ENCODE measurements at places on chromosomes 16 and 17.

- DNase-seq, result no peak
These were observed 28.9 kb downstream of the ITFG1 start for GRCh38 chr16:47431960-47432359.

- no peak for DNase-seq
These were observed 17.4 kb downstream of the NF1 start for GRCh38 chr17:31112001-31112661.

- DNase-seq, result no peak
These were observed 2.5 kb downstream of the KRTAP2-2 start for GRCh38 chr17:41052566-41052965.

DNA sequence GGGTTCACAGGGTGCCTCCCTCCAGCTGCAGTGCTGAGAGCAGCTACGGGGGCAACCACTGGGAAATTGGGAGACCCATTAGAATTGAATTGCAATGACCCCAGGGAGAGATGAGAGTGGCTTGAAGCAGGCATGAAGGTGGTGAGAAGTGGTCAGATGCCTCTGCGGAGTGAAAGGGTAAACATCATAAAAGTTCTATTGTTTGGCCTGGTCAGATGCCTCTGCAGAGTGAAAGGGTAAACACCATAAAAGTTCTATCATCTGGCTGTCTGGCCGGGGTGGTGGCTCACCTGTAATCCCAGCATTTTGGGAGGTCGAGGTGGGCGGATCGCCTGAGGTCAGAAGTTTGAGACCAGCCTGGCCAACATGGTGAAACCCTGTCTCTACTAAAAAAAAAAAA, 53.5 kb downstream of the TNFRSF13B start:
- DNase-seq, result no peak

- DNase-seq, result no peak
These were observed 11.4 kb upstream of the CALB2 start for GRCh38 chr16:71347146-71347545.

- DNase-seq, result no peak
These were observed 4.9 kb upstream of the ANKFN1 start for GRCh38 chr17:56148333-56148732.

DNA sequence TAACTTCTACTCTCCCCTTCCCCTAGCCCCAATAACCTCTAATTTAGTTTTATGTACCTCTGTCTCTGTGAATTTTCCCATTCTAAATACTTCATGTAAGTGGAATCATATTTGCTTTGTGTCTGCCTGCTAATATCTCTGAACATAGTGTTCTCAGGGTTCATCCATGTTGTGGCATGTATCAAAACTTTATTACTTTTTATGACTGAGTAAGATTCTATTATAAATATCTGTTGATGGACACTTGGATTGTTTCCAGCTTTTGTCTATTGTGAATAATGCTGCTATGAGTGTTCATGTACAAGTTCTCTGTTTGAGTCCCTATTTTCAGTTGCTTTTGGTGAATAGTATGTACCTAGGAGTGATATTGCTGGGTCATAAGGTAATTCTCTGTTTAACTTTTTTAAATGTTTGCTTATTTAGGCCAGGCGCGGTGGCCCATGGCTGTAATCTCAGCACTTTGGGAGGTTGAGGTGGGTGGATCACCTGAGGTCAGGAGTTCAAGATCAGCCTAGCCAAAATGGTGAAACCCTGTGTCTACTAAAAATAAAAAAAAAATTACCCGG, 92.8 kb downstream of the CHD9 start:
- DNase-seq, result no peak

DNA sequence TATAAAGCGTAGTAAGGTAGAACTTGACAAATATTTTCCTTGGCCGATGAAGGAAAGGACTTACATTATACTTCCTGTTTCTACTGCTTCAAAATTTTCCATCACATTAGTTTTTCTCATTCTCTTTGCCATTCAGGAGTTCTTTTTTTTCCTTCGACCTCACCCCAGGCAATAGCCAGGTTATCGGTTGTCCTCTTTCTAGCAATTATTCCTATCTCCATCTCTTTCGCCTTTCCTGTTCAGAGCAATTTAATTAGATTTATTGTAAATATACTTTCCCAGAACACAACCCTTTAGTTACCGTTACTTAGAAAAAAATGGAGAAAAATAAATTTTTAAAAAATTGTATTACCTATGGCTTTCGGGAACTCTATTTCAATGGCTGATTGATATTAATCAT, 205.2 kb downstream of the KCNJ2 start:
- DNase-seq, result no peak

GRCh38 chr16:50546125-50546524, 2.1 kb upstream of the NKD1 start:
- DNase-seq, result no peak

- DNase-seq, result peak; percentile 86
These were observed 37.4 kb downstream of the ARHGAP23 start for GRCh38 chr17:38465391-38466345.

- no peak for DNase-seq
These were observed 6.1 kb upstream of the EVPLL start for GRCh38 chr17:18371455-18371854.

DNA sequence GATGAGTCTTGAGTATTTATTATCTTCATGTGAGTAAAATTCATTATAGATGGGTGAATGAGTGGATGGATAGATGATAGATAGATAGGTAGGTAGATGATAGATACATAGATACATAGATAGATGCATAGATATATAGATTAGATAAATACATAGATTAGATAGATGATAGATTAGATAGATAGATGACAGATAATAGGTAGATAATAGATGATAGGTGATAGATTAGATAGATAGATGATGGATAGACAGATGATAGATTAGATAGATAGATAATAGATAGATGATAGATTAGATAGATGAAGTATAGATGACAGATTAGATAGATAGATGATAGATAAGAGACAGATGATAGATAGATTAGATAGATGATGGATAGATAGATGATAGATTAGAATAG, 21.8 kb upstream of the WFIKKN2 start:
- no peak for DNase-seq

GRCh38 chr17:81393684-81394376, 1.4 kb upstream of the BAHCC1 start:
- DNase-seq, result peak; percentile 97

- DNase-seq, result no peak
These were observed 26.7 kb upstream of the TEX2 start for GRCh38 chr17:64289741-64290141.

- no peak for DNase-seq
These were observed 40.0 kb upstream of the CCR7 start for GRCh38 chr17:40605306-40605705.

- no peak for DNase-seq
These were observed 25.3 kb downstream of the NXPH3 start for GRCh38 chr17:49600949-49601348.

DNA sequence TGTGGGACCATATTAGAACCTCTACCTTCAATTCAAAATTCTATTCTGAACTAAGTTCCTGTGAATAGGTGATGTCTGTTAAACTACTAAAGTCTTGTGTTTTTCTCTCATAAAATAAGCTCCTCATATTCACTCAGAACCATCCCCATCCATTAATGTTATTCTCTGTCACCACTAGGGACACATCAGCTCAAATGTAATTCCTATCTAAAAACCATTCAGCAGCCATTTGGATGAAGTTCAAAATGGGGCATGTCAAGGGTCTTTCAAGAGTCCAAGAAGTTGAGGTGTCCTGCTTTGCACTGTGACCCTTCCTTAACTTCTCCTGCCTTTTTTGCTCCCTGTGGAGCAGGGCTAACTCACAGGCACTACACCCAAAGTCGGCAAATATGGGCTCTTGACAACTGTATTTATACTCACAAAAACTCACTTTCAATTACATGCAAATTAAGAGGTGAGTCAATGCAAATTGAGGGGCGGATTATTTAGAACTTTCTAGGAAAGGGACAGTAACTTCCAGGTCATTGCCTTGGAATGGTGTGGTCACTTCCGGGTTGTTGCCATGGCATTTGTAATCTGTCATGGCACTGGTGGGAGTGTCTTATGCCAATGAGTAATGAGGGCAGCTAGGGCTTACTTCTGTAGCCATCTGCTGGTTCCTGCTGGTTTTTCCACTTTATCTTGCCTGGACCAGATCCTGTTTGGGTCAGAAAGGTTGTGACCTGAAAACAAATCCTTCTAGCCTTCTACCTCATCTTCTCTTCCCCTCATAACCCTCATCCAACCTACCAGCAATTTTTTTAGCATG, 128.2 kb upstream of the COX10 start:
- DNase-seq, result no peak

DNA sequence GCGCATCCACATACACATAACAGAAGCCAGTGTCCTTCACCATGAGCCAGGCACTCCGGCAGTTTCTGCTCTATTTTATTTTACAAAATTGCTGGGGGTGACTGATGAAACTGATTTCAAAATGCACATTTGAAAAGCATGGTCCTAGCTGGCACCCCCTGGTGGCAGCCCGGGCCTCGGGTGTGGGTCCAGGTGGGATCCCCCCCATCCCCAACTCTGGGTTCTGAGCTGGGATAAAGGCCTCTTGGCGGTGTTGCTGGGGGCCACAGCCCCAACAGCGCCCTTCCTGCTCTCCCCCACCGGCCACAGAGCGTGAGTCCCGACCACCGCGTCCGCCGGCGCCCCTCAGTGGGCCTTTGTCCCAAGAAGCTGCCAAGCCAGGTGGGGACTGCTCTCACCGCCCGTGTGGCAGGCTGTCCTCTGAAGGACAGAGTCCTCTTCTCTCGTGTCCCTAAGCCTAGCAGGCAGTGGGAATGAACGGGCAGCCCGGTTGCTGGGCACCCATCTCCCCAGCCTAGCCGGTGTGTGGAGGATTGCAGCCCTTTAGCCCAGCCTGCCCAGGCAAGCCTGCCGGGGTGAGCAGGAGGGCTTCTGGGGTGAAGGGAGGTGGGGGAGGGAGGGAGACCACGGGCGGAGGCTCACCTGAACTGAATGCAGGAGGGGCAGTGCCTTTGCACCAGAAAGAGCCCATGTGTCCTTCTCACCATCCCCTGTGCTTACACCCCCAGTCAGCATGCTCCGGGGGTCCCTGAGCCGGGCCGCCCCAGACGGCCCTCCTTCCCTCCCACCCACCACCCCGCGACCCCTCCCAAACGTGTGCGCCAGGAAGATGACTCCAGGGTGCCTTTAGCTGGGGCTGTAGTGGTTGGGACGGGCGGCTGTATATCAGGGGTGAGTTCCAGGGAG, 898 bp downstream of the SNAI3 start:
- DNase-seq, result peak; percentile 88

DNA sequence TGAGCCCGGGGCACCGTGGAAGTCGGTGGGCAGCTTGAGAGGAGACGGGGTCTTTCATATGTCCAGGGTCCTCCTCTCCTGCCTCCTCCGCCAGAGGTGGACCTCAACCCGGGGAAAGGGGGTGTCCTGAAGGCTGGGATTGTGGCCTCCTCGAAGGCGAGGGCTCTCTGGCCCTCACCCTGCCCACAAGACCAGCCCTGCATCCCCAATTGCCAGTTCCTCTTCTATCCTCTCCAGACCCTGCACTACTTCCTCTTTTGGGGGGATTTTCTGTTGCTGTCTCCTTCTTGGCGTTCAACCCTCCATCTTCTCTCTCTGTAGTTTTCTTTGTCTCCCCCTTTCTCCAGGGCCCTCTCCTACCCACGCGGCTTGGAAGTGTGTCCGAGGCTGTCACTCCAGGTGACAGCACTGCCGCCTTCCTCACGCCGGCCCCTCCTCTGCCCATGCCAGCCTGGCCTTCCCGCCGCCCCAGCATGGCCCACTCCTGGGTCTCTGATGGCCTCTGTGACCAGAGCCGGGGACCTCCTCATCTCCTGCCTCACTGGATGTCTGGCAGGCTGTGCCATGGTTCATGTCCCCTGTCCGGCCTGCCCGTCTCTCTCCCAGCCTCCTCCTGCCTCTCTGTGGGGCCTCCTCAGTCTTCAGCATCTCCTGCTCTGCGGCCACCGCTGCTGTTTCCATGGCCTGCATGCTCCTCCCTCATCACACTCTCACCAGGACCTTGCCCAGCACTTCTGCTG, 2.4 kb upstream of the ITGAX start:
- no peak for DNase-seq

- peak; percentile 74 for DNase-seq
These were observed 179.3 kb downstream of the SEC14L1 start for GRCh38 chr17:77320044-77320440.

GRCh38 chr17:34658811-34659560, 79.6 kb downstream of the TMEM132E start:
- DNase-seq, result no peak

DNA sequence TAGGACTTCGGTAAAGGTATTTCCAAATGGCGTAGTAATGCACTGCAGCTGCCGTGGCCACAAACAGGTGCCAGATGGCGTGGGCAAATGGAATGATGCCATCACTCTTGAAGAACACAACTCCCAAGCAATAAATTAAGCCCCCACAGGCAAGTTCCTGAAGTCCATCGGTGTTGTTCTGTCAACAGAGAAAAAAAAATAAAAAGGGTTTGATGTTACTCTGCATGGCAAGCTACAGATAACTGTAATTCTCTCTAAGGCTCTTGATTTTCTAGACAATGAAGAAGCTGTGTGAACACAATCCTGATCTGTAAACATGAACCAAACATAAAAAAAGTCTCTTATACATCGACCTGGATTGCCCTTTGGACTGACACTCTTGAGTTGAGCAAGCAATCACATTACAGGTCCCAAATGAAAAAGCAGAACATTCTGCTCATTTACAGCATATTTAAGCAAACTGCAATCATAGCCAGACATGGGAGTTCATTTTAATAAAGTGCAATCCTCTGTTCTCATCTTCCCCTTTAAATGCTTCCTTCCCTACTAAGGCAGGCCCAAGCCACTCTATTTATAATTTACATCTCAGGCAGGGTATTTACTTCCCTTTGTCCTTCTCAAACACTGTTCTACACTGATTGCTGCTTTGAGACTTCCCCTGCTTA, 27.1 kb downstream of the MMD start:
- DNase-seq, result no peak

DNA sequence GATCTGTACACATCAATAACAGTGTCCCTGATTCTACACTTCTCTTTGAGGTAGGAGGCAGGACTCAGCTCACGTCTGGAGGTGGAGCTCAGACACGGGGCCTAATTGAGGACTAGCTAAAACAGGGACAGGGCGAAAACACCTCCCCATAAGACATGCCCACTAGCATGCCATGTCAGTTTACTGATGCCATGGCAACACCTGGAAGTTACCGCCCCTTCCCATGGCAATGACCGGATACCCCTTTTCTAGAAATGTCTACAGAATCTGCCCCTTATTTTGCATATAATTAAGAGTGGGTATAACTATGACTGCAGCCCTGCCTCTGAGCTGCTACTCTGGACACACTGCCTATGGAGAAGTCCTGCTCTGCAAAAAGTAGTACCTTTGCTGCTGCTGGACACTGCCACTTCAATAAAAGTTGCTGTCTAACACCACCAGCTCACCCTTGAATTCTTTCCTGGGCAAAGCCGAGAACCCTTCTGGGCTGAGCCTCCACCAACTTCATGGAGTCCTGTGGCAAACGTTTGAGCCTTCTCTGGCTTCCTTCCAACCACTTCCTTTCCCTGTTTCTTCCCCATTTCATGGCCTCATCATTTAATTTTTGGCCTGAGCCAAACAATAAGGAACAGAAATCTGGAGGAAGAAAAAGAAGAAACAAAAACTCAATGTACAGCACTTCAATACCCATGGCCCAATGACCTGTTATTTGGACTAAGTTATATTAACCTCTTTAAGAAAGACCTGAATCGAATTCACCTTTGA, 21.0 kb downstream of the PHB1 start:
- no peak for DNase-seq
